ENCODE measurements at places on chromosomes 16 and 17.

DNA sequence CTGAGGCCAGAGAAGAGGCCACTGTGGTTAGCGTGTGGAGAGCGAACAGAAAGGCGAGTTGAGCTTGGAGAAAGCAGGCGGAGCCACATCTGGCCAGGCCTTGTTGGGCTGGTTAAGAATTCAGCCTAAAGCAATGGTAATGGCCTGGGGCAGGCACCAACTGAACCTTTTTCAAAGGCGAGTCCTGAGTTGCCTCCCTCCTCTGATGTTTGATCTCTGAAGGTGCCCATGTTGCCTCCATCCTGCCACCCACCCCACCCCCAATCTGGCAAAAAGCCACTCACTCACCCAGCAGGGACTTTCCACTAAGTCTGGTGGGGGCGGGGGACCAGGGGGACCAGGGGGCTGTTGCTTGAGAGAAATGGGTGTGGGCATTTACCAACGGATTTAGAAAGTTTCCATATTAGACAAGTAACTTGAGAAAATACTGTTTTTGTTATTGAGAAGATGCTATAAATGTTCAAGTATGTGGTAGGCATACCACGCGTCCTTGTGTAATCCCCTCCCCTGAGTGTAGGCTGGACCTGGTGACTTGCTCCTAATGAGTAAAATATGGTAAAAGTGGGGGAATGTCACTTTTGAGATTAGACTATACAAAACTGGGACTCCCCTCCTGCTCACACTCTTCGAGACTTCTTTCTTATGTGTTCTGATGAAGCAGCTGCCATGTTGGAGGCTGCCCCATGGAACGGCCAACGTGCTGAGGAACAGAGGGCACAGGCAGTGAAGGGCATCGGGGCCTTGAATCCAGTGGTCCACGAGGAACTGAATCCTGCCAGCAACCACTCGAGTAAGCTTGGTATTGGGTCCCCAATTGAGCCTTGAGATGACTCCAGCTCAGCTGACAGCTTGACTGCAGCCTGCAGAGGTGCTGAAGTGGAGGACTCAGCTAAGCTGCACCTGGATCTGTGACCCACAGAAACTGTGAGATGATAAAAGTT is 29.9 kb upstream of the TNS4 start:
- DNase-seq: peak; percentile 93

- DNase-seq: no peak
These were observed 49.3 kb upstream of the JPH3 start for GRCh38 chr16:87552772-87553573.

DNA sequence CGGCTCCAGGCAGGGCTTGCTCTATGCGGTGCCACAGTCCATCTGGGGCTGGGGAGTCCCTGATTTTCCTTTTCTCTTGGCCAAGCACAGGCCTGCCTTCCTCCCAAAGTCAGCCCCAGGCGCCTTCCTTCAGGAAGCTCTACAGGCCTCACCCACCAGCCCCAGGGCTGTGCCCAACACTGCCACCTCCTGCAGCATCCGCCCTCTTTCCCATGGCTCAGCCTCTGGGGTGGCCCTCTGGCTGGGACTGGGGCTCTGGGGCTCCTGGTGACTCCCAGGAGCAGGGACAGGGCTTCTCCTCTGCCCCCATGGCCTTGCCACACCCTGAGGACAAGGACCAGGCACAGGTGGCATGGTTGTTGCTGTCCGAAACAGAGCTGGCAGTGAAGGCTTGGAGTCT is 817 bp downstream of the ITGB4 start:
- no peak for DNase-seq

GRCh38 chr17:74272731-74273201 is 1.3 kb upstream of the DNAI2 start:
- DNase-seq: no peak

DNA sequence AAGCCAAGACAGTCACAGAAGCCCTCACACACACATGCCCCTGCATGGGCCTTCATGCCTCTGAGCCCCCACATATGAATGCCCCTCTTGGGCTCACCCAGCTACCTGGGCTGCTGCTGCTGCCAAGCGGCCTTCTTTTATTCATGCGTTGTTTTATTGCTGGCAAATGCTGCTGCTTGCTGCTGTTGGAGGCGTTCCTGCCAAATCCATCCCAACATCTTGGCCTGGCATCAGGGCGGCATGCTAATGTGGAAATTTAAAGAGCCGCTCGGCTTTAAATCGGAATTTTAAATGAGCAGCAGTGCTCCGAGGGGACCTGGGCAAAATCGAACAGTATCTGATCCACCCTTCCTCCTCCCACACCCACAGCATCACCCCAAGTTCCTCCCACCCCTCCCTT is 39.0 kb downstream of the NEUROD2 start:
- no peak for DNase-seq

DNA sequence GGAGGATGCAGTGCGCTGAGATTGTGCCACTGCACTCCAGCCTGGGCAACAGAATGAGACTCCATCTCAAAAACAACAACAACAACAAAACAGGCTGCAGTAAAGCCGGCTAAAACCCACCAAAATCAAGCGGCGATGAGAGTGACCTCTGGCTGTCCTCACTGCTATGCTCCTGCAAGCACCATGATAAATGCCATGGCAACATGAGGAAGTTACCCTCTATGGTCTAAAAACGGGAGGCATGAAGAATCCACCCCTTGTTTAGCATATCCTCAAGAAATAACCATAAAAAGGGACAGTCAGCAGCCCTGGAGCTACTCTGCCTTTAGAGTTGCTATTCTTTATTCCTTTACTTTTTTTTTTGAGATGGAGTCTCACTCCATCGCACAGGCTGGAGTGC is 8.4 kb upstream of the LGALS3BP start:
- DNase-seq: no peak

DNA sequence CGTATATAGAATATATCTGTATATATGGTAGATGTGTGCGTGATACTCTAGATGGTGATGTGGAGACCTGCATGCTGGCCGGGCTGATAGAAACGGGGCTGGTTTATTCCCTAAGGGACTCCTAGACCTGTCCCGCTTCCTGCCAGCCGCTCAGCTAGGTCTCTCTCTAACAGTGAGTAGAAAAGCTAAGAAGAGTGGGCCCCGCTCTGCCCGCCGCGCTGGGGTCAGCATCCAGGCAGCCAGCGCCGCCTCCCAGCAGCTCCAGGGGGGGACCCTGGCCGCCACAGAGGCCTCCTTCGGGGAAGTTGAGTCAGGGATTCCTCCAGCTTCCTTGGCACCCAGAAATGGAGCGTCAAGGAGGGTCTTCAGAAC is 9.4 kb downstream of the CYGB start:
- DNase-seq: no peak

- no peak for DNase-seq
These were observed 9.4 kb downstream of the RPH3AL start for GRCh38 chr17:343211-343610.

GRCh38 chr17:74153821-74154430 is 49.6 kb upstream of the RPL38 start:
- peak; percentile 10 for DNase-seq

- no peak for DNase-seq
These were observed 3.3 kb downstream of the TOX3 start for GRCh38 chr16:52543654-52544053.

DNA sequence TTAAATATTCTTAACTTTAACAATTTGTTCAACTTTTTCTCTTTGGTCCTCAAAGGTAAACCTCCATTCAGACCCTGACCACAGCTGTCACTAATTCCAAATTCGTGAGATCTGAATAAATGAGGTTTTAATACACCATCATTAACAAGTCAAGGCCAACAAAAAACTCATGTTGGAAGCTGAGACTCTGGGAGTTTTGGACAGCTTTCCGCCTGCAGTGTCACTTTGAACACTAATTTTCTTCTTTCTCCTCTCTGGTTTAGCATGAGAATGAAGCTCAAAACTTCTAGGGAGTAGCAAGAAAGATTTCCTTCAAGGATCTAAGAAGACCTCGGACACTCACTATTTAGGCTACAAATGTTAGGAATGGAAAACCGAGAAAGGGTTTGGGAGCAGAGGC is 32.7 kb upstream of the DNAH9 start:
- no peak for DNase-seq

- DNase-seq: peak; percentile 41
These were observed 685 bp upstream of the PSMD3 start for GRCh38 chr17:39979893-39980350.

GRCh38 chr17:79251824-79252223 is 177.2 kb downstream of the ENGASE start:
- DNase-seq: no peak

- DNase-seq: no peak
These were observed 1023.4 kb downstream of the CDH11 start for GRCh38 chr16:64098451-64098850.

DNA sequence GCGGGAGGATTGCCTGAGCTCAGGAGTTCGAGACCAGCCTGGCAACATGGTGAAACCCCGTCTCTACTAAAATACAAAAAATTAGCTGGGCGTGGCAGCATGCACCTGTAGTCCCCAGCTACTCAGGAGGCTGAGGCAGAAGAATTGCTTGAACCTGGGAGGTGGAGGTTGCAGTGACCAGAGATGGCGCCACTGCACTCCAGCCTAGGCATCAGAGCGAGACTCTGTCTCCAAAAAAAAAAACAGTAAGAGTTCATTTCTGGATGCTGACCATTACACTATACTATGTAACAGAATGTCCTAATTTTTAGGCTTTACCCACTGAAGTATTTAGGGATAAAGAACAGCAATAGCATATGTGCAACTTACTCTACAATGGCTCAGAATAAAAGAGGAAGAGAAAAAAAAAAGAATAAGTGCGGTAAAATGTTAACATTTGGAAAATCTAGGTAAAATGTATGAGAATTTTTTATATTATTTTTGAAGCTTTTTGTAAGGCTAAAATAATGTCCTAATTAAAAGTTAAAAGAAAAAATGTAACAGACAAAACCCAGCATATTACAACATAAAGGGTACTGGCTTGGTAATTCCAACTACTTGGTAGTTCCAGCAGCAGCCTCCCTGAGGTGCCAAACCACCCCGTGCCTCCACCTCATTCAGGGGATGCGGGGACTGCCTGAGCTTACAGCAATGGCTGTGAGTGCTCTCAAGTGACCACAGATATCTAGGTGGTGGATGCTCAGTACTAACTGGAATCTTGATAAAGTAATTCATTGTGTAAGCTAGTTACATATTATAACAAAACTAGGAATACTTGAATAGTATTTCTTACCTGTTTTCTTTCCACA is 10.9 kb downstream of the COPS3 start:
- DNase-seq: peak; percentile 37

DNA sequence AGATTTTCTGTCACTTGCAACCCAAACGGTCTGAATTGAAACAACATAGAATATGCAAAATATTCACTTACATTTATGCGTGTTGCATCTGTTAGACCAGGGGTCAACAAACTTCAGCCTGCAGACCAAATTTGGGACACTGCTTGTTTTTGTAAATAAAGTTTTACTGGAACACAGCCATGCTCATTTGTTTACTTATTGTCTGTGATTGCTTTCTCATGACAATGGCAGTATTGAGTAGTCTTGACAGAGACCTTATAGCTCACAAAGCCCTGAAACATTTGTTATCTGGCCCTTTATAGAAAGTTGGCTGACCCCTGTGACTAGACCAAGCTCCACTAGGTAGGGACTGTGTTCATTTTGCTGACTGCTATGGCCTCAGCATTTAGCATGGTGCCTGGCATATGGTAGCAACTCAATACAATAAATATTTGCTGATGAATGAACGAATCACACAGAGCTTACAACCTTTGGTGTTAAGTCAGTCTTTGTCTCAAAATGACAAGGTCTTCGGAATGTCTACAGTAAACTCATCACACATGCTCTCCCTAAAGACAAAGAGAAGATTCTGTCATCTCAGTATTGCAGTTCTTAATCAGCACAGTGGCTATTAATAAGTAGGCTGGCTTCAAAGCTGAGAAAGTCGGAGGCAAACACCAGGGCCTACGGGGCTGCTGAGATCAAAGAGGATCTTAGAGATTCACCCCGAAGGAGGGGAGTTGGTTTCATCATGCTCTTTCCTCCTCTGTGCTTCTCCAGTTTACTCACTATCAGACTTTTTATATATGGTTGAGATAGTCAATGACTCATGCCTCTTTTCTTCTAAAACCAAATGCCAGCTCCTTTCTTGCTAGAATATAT is 95.2 kb upstream of the AXIN2 start:
- peak; percentile 62 for DNase-seq

GRCh38 chr17:49404906-49405305 is 9.8 kb downstream of the PHB1 start:
- peak; percentile 19 for DNase-seq

GRCh38 chr16:74726716-74727115 is 26.1 kb upstream of the MLKL start:
- DNase-seq: peak; percentile 76

DNA sequence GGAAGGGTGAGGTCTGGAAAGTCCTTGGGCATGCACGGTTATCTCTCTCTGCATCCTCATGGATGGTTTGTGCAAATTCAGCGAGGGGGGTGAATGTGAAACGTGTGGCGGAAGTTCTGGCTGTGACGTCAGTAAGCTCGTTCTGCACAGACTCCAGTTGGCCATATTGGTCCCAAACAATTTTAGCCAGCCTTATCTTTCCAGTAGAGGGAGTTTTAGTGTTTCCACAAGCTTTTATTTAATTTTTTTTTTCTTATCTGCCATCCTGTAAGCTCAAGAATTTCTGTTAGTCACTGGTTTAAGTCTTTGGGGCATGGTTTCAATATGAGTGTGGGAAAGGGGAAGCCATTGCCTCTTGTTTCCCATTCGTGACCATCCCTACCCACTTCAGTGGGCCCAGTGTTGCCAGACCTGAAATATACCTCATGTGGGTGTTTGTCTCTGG is 39.0 kb downstream of the HLF start:
- DNase-seq: no peak

DNA sequence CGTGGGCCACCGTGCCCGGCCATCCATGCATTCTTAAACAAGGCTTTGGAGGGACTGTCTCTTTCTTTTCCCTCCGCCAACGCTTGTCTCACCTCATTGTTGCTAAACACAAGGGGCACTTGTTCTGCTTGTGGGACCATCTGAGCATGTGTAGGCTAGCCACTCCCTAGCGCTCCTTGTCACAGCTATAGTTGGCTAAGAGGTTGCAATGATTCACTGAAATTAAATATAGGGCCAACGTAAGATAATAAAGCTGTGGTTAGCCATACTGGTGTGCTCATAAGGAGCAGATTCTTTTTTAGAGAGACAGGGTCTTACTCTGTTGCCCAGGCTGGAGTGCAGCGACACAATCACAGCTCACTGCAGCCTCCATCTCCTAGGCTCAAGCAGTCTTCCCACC is 41.2 kb downstream of the KIAA0513 start:
- DNase-seq: no peak

Measured in stimulated activated CD8-positive, alpha-beta memory T cell treated with anti-CD3 and anti-CD28 coated beads, Interleukin-4, amount 100 ng/mL, for 48 hours (primary cell).